ENCODE measurements at places on chromosomes 7 and 10. TPM values are rescaled to one million over a fixed set of nuclear protein-coding genes. Genes with fewer than 3 reads are reported as not detected.

DNA sequence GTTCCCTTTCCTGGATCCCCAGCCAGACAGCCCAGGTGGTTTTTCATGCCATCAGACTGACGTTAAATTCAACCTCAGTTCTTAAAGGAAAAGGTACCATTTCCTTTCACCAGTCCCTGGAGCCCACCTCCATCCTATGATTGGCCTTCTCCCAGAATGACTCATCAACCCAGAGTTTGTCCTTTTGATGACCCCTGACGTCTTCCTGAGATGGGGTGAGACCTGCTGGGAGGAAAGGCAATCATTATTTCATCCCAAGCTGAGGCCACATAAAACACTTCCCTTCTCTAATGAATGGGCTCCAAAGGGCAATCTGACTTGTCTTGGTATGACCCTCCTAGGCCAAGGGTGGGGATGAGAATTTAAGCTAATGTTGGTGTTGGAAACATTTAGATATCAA is 750.7 kb downstream of the SUGCT start:
- DNase-seq = peak; percentile 12

DNA sequence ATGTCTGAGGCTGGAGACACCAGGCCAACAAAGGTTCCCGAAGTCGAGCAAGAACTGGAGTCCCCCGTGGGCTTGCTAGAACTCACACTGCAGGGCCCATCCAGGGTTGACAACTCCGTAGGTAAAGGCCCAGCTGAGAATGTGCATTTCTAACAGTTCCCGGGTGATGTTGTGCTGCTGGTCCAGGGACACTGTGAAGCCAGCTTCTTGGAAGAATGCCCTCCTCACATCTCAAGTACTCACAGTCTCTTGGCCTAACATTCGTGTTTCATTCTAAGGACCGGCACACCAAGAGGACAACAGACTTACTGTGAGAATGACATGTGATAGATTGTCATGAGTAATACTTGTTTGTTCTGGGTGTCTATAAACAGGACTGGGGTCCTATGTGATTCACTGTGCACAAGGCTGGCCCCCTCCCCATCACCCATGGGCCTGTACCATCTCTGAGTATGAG is 682.3 kb upstream of the IGFBP3 start:
- DNase-seq = no peak

GRCh38 chr10:108393089-108393488 is 1228.6 kb upstream of the SORCS1 start:
- DNase-seq = peak; percentile 80

- DNase-seq = peak; percentile 75
Observed at GRCh38 chr10:124917428-124918190, 24.3 kb upstream of the ZRANB1 start.

DNA sequence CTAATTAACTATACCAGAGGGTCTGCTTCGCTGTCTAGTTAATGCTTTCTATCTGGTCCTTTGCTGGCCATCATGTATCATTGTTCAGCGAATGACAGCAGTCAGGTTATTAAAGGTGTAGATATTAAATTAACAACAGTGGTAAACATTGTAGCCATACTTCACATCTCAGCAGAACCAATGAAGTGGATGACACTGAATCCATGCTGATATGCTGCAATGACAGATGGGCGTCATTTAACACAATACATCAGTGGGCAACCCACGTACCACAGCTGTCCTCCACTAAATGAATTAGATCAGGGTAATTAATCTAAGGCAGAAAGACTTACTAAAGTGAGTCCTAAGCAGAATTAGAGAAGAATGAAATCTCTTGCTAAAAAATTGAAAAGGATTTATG is 767.2 kb downstream of the NXPH1 start:
- no peak for DNase-seq

GRCh38 chr10:77637532-77638320 is at the start of gene KCNMA1:
TSS of gene KCNMA1 (minus strand) at chr10:77637808.
- peak; percentile 61 for DNase-seq

GRCh38 chr10:132642732-132643008 is 105.1 kb downstream of the INPP5A start:
- DNase-seq = no peak

DNA sequence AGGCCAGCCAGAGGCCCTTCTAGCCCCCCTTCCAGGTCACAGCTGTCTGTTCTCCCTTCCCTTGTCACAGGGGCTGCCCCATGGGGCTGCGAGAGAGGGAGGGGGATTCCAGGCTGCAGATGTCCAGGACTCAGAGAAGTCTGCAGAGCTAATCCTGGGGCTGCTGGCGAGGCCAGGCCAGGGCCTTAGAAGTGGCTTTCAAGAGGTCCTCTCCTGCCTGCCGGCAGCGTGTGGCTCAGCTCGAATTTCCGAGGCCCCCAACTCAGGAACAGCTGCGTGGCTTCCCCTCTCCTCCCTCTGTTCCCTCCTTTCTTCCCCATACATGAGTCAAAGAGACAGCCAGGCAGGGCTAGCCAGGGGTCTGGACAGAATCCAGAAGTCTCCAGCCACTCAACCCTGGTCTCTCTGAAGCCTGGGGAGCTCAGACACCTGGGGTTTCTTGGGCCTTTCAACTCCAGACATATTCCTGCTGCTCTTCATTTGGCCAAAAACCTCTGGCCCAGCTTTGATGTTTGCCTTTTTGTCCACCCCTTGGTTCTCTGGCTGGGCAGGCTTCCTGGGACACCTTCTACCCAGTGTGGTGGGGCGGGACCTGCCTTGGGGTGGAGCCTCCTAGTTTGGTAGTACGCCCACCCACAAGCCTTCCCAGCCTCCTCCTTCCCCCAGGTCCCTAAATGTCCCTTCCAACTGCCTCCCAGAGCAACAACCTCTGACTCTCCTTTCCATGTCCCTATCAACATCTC is 21.8 kb upstream of the EIF5AL1 start:
- peak; percentile 33 for DNase-seq

DNA sequence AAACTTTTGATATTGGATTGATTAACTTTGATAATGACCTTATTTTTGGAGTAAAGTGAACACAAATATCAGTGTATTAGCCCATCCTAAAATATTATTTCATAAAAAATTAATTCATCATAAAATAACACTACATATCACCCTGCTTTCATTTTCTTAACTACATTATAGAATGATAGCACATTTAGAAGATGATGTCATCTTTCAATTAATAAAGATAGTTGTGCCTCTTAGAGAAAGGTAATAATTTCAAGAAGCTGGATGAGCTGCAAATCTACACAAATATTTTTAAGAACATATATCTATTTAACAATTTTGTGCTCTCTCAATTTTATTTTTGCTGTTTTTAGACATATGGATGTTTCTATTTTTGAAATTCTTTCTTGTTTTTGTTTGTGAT is 126.1 kb downstream of the CNTNAP2 start:
- DNase-seq = no peak

GRCh38 chr10:66405566-66405965 is 520.3 kb upstream of the LRRTM3 start:
- DNase-seq = no peak

GRCh38 chr7:42315631-42316030 is 78.6 kb upstream of the GLI3 start:
- peak; percentile 56 for DNase-seq

- DNase-seq = no peak
Observed at GRCh38 chr7:33824911-33825459, 80.4 kb upstream of the BMPER start.

DNA sequence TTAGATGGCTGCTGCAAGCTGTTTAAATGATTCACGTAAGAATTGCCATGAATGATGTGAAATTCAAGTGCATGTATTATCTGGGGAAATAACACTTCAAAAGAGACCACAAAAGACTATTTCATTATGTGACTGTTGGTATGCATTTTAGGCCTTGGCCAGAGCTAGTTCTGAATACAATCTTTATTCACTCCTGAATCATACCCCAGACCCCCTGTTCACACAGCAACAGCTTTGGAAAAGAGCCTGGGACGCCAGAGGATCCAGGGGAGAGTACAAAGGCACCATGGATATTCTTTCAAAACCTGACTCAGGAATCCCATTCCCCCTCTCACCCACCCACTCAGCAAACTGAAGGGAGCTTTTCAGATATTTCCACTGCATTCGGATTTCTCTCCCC is 377.1 kb upstream of the DPP6 start:
- no peak for DNase-seq

DNA sequence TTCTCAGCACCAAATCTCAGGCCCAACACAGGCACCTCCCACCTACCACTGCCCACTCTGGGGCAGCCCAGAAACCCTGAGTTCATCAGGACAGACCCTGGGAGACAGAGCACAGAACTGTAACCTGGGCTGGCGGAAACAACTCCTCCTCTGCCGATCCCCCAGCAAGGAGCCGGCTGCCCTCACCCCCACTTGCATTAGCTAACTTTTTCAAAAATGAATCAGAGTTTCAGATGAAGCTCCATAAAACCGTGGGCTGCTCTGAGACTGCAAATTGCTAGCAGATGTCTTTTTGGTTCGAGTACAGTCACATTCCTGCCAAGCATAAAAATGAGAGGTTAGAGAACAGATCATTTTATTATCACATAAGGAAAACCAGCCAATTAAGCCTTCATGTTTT is 93.4 kb upstream of the PARD3 start:
- peak; percentile 96 for DNase-seq

- DNase-seq = peak; percentile 40
Observed at GRCh38 chr7:135669774-135670173, 7.5 kb downstream of the STMP1 start.

DNA sequence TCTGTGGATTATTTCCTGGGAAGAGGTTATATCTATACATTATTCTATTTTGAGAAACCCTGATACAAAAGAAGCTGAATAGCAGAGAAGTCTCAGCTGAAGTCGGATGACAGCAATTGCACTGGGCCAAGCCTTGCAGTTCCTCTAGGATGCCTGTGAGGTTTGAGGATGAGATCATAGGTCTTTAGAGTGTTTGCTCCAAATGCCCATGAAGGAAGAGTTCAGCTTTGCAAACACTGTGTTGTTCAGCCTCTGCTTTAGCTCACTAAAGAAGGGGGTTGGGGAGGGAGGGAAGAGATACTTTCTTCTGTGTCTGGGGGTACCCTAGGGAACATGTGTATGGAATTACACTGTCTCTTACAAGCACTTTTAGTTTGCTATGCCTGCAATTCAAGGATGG is 282.5 kb upstream of the NRP1 start:
- DNase-seq = peak; percentile 54

Gene C7orf57
- not detected for total RNA-seq

Gene INHBA
- total RNA-seq = 5.5 TPM

Gene DRGX
- not detected for total RNA-seq

Gene TMEM130
- not detected for total RNA-seq

Gene ARL4A
- 22.6 TPM for total RNA-seq

Gene MKI67
- 12.2 TPM for total RNA-seq

Gene SCART1
- total RNA-seq = 2.1 TPM

Gene NOC3L
- total RNA-seq = 29.9 TPM

Gene EPHB4
- 32.9 TPM for total RNA-seq

All from GM23248 (cell line).